ENCODE measurements at places on chromosomes 1 and 21.

DNA sequence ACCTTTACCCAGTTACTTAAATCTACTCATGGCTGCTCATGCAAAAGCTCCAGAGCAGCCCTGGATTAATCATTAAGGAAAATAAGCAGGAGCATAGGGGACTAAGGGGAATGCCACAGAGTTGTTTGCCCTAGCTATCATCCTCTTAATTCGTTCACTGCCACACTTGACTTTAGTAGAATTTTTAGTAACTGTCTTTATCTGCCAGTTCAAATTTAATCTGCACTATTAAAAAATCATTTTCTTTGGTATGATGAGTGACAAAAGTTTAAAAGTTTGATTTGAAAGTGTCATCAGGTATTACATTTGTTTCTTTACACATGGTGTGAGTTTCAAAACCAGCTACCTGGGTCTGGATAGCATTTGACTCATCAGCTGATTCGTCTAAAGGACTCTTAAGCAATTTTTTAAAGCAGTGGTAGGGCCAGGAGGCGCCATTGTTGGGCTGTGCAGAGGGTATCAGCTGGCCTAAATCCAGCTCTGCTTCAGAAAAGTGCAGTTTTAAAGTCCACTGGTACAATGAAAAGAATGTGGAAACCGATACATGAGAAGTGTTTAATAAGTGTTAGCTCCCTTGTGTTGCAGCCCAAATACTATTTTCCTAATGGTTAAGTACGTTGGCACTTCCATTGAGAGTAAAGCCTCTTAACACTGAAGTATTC lies 69.9 kb upstream of the DR1 start:
- no peak for DNase-seq

DNA sequence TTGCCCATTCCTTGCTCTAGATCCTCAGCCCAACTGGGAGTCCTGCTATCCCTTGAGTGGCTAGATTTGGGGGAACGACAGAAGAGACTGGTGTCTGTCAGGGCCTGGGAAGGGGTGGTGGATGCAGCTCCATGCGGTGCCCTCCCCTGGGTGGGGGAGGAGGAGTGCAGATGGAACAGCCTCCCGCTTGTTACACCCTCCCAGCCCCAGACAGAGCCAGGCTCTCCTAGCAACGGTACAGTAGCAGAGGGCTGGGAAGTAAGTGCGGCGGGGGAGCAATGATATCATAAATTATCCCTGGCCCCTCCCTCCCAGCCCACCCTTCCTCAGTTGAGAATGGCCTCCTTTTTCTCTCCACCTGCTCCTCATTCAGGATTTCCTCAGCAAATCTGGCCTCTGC lies 37.2 kb downstream of the RHBG start:
- no peak for DNase-seq

DNA sequence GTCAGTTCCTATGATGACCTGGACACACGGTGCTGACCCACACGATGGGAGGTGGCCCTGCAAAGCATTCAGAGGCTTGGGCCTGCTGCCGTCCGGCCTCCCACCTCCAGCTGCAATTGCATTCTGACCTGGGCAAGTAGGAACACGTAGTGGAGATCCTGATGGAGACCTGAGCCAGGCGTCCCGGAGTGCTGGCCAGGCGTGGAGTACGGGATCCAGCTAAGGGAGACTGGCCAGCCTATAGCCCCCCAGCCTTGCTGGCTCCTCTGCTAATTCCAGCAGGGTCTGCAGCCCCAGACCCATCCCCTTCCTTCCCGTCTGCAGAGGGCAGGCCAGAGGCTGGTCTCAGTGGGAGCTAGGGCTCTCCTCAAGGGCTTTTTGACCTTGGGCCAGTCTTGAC lies 11.2 kb downstream of the CD46 start:
- DNase-seq: no peak

DNA sequence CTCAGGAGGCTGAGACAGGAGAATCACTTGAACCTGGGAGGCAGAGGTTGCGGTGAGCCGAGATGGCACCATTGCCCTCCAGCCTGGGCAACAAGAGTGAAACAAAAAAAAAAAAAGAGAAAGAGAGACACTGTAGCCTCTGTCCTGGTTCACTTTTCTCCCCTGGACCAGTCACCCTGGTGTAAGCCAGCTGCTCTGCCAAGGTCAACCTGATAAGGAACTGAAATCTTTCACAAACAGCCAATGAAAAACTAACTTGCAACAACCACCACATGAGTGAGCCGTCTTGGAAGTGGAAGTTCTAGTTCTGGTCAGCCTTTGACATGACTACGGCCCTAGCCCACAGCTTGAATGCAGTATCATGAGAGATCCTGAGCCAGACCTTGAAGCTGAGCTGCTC lies 36.8 kb upstream of the CXADR start:
- DNase-seq: no peak

Data from neuronal stem cell (in vitro differentiated cells).